PC-3 (cell line): ENCODE measurements at places on chromosomes 6 and 20.
A peak's percentile ranks its signal among the peaks of the same experiment; 100 is the strongest.

- DNase-seq: no peak
These were observed 13.0 kb downstream of the HM13 start for GRCh38 chr20:31527266-31527665.

- DNase-seq: no peak
These were observed 87.8 kb upstream of the CENPW start for GRCh38 chr6:126252154-126252553.

DNA sequence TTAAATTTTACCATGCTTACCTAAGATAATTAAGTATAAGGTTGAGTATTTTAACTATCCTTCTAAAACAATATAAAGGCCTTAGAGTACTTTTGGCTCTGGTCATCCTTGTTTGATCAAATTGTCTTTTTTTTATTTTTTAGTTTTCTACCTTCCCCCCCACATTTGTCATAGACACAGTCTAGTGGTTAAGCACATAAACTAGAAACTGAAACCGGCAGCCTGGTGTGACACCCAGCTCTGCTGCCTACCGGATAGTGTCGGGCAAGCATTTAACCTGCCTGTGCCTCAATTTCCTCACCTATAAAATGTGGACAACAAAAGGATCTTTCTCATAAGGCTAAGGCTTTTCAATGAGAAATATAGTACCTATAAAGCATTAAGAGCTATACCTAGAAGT lies 21.6 kb upstream of the TULP4 start:
- DNase-seq: no peak

GRCh38 chr6:165684333-165684732 lies 21.3 kb upstream of the PDE10A start:
- DNase-seq: peak; percentile 7

DNA sequence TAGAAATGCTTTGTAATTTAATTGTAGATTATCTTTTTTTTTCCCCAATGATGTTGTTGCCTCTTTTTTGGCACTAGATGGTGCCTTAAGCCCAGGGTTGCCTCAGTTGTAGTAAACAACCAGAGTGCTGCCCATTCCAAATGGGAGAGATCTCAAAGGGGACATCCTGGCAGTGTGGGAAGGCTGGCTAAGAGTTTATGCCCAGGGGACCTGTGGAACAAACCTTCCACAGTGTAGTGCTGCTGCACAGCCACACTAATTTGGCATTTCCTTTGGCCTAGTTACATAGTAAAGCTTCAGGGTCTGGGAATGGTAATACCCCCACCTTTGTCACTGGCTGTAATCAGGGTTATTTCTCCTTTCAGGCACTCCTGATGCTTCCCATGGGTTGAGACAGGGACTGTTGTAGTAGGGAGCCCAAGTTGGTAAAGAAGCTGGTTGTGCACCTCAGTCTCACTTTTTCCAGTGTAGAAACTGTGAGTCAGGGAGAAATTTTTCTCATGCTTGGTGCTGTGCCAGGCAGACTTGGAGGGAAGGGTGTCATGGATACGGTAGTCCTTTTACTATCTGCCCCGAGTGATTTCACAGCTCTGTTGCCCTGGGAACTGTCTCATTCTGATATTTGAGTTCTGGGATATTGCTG lies 177.8 kb upstream of the ECI2 start:
- peak; percentile 98 for DNase-seq

- DNase-seq: no peak
These were observed 55.2 kb downstream of the EFHC1 start for GRCh38 chr6:52475307-52475706.

GRCh38 chr20:39605908-39606307 lies 643.8 kb downstream of the DHX35 start:
- DNase-seq: no peak
